Activated T-cell treated with anti-CD3 and anti-CD28 coated beads, Interleukin-2, amount 50 U/mL, for 72 hours (primary cell): ENCODE measurements at places on chromosomes 3 and 15. TPM values are rescaled to one million over a fixed set of nuclear protein-coding genes. Genes with fewer than 3 reads are reported as not detected.
A peak's percentile ranks its signal among the peaks of the same experiment; 100 is the strongest.

Gene UBAP1L
- 6.3 TPM for total RNA-seq

Gene KIF15
- 40.1 TPM for total RNA-seq

Gene SPSB4
- total RNA-seq = not detected

GRCh38 chr15:80701676-80702311 is 6.7 kb downstream of the ABHD17C start:
- peaks cover 16% of the 10 kb centered on the region for H3K4me1 ChIP-seq
- H3K4me3 ChIP-seq = no peak overlapping the region
- no peak for DNase-seq
- H3K27me3 ChIP-seq = peaks cover 19% of the 10 kb centered on the region
- no peak overlapping the region for H3K27ac ChIP-seq

Gene CCDC174
- 33.9 TPM for total RNA-seq

DNA sequence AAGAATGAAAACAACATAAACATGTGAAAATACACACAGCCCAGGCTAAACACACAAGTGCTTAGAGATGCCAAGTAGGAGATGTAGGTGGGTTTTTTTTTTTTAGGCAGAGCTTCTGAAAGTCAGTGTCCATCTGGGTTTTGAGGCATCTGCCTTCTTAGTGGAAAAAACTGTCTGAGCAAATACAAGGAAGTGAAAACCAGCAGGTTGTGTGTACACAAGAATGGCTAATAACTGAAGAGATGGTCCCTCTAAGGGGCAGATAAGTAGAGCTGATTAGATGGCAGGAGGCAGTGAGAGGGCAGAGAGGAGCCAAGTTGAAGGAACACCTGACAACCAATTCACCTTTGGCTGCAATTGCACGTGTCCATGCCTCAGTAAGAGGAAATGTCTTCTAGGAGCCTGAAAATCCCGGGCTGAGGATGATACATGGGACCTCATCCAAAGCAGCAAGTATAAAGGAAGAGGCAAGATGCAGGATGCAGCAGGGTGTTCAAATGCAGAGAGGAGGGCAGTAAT is 34.9 kb downstream of the CYP19A1 start:
- no peak overlapping the region for H3K4me3 ChIP-seq
- no peaks in the 10 kb centered on the region for H3K4me1 ChIP-seq
- H3K27me3 ChIP-seq = peaks cover 20% of the 10 kb centered on the region
- no peak for DNase-seq

- no peaks in the 10 kb centered on the region for H3K27me3 ChIP-seq
- no peak overlapping the region for H3K4me3 ChIP-seq
Observed at GRCh38 chr3:133855772-133856171, 39.9 kb downstream of the RAB6B start.

- H3K4me1 ChIP-seq = no peaks in the 10 kb centered on the region
- no peak overlapping the region for H3K4me3 ChIP-seq
- no peaks in the 10 kb centered on the region for H3K36me3 ChIP-seq
- H3K27ac ChIP-seq = no peak overlapping the region
- DNase-seq = no peak
Observed at GRCh38 chr3:180117381-180118163, 80.8 kb upstream of the PEX5L start.

GRCh38 chr3:159894386-159894785 is 94.2 kb upstream of the IL12A start:
- H3K36me3 ChIP-seq = no peaks in the 10 kb centered on the region
- no peaks in the 10 kb centered on the region for H3K27me3 ChIP-seq
- no peaks in the 10 kb centered on the region for H3K4me1 ChIP-seq
- no peak overlapping the region for H3K27ac ChIP-seq
- no peak for DNase-seq

Gene HYAL1
- total RNA-seq = 0.19 TPM

DNA sequence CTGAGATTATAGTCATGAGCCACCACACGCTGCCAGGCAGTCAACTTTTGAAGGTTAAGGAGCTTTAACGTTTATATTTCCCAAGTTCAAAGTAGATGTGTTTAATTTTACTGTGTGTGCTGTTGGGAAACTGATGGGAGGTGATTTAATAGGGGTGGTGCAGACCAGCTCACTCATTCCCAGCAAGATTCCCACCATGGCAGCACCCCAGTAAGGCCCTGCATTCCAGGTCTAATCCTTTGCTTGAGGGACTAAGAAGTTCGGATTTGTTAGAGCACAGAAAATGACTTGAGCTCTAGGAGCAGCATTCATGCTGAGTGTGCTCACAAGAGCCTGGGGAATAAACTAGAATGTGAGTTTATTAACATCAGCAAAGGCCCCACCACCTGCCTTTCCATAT is 25.2 kb downstream of the TSEN2 start:
- no peak for DNase-seq
- H3K4me1 ChIP-seq = no peaks in the 10 kb centered on the region
- H3K4me3 ChIP-seq = no peak overlapping the region
- H3K27me3 ChIP-seq = no peaks in the 10 kb centered on the region

DNA sequence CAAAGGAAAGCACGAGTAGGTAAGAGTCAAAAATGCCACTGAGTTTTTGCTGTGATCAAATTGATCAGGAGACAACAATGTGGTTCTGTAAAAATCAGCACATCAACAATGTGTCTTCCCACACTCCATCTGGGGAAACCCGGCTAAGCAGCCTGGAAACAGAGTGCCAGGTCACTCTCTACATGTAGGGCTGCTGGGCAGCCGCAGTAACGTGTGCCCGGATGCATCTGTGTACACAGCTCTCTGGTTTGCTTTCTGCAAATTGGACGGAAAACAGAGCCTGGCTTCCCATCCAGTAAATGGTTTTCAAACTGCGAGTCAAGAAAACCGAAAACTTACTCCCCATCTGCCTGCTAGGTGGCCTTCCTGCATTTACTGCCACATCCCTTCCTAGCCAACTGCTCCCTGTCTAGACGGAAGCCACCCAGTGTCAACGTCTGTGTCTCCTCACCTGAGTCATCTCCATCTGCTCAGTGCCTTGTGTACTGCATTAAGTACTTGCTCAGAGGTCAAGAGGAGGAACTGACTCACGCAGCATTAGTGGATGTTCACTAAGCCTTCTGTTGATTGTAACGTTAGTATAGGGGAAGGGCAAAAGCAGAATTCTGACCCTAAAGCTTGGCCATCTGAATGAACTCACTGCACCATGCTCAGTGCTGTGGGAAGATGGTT is 124.1 kb downstream of the TJP1 start:
- H3K4me1 ChIP-seq = no peaks in the 10 kb centered on the region
- peaks cover 17% of the 10 kb centered on the region for H3K27me3 ChIP-seq
- no peak for DNase-seq

- no peaks in the 10 kb centered on the region for H3K27me3 ChIP-seq
- no peak for DNase-seq
- peaks cover 15% of the 10 kb centered on the region for H3K36me3 ChIP-seq
- H3K4me1 ChIP-seq = peaks cover 20% of the 10 kb centered on the region
Observed at GRCh38 chr3:183845608-183846288, 20.4 kb upstream of the MAP6D1 start.

DNA sequence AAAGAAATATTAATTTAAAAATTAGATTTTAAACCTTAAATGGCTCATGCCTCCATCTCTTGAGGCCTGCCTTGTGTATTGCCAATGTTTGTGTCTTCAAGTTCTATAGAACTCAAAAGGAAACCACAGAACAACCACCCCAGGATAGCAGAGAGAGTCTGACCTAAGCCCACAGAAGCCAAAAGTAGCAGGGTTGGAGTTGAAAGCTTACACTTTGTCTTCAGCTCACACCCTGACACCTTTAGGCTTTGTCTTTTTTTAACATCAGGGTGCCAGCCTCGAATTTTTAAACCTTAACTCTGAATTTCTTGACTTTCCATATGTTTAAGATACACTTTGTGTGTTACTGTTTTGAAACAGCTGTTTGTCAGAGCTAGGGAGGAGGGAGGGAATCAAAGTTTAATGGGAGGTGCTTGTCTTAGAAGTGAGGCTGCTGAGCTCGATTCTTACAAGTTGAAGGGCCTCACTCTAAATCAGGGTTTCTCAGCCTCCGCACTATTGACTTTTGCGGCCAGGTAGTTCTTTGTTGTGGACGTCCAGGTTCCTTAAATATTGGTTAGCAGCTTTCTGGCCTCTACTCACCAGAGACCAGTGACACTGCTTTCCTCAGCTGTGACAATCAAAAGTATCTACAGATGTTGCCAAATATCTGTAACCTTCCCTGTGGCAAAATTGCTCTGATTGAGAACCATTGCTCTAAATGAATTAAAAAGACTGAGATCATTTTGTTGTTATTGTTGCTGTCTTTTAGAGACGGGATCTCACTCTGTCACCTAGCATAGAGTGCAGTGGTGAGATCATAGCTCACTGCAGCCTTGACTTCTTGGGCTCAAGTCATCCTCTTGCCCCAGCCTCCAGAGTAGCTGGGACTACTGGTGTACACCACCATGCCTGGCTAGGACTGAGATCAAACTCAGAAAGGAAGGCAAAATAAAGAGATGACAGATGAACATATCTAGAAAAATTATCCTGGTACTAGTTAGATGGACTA is 139.2 kb upstream of the EOMES start:
- peak overlapping the region; percentile 19 for H3K4me3 ChIP-seq
- peaks cover 2% of the 10 kb centered on the region for H3K36me3 ChIP-seq
- peak; percentile 28 for DNase-seq
- peaks cover 28% of the 10 kb centered on the region for H3K4me1 ChIP-seq
- no peaks in the 10 kb centered on the region for H3K27me3 ChIP-seq
- H3K27ac ChIP-seq = peak overlapping the region; percentile 84

DNA sequence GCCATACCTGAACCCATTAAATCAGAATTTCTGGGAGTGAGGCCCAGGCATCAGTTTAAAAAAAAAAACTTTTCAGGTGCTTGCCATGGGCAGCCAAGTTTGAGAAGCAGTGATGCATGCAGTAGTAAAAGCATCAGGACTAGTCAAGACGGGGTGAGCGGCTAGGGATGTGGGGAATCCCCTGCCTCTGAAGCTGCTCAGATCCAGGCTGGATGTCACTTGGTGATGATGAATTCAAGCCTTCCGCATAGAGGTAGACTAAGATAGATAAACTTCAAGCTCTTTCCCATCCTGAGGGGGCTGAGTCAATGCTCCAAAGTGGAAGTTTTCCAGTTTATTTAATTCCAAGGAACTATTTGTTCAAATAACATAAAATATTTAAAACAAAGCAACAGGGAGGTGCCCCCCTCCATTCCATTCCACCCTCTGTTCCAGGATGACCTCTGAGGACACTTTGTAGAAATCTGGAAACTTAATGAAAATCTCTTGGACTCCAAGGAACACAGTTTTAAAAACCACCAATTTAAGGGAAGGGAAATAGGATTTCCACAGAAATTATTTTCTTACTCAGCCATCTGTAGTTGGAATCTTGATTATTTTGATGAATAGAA is 100.4 kb upstream of the NR2E3 start:
- no peaks in the 10 kb centered on the region for H3K36me3 ChIP-seq
- no peaks in the 10 kb centered on the region for H3K4me1 ChIP-seq
- H3K4me3 ChIP-seq = no peak overlapping the region
- DNase-seq = no peak
- H3K27ac ChIP-seq = no peak overlapping the region
- H3K27me3 ChIP-seq = peaks cover 30% of the 10 kb centered on the region
